ENCODE measurements at places on chromosomes 2 and 18.
A peak's percentile ranks its signal among the peaks of the same experiment; 100 is the strongest.

- no peak for DNase-seq
Observed at GRCh38 chr2:226835420-226835795, 446 bp upstream of the RHBDD1 start.

- peak; percentile 24 for DNase-seq
Observed at GRCh38 chr2:86216575-86217555, 17.6 kb downstream of the MRPL35 start.

- peak; percentile 73 for DNase-seq
Observed at GRCh38 chr18:74897971-74898657, 300.4 kb downstream of the ZNF407 start.

DNA sequence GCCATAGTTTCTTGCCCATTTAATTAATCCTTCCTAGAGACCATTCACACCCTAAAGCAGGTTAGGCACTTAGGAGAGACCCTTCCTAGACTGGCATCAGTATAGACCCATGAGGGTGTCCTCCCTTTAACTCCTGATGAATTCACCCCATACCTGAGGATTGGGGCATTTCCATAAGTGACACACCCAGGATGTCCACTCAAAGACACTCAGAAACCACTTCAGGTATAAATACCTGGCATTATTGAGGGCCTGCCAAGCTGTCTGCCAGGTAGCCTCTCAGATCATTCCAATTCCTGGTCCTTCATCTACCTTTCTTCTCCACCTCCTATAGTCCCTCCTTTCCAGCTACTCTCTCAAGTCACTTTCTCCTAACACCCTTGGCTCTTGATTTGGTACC, 57.5 kb upstream of the SLC14A2 start:
- DNase-seq = no peak

DNA sequence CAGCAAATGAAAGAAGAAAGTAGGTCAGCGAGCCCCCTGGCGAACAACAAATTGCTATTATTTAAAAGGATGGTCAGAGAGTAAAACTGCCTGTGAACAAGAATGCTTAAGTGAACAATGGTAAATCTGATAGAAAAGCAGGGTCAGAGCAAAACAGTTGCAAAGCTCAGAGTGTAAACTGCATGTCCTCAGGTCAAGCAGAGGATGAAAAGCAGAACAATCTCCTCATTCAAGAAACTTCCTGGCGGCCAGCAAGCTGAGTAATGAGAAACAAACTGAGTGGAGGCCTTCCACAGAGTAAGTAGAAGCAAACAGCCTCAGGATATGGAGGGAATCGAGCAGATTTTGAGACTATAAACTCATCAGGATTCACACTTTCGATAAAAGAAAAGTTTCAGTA, 117.9 kb downstream of the PPP1R1C start:
- no peak for DNase-seq

DNA sequence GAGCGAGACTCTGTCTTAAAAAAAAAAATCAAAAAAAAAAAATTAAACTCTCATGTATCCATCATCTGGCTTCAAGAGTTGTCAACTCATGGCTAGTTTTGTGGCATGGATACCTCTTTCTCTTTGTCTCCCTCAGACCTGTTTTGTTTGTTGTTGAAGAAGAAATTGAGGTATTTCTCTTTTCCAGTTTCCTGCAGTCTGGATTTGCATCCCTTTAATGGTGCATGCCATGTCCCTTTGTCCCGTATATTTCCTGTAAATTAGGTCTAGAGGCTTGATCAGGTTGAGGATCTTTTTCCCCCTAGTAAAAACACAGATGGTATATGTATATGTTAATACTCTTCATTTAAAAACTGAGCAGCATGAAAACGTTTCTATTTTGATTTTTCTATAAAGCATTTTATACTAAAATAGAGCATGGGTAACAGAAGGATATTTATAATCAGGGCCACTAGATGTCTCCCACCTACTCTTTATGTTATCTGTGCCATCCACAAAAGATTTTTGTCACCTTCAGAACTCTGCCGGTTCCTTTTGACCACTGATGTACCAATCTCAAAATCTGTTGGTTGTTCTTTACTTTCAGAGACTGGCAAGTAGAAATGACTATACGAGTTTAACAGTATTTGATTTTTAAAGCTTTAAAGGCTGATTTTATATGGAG, 80.1 kb downstream of the GALNT1 start:
- no peak for DNase-seq

DNA sequence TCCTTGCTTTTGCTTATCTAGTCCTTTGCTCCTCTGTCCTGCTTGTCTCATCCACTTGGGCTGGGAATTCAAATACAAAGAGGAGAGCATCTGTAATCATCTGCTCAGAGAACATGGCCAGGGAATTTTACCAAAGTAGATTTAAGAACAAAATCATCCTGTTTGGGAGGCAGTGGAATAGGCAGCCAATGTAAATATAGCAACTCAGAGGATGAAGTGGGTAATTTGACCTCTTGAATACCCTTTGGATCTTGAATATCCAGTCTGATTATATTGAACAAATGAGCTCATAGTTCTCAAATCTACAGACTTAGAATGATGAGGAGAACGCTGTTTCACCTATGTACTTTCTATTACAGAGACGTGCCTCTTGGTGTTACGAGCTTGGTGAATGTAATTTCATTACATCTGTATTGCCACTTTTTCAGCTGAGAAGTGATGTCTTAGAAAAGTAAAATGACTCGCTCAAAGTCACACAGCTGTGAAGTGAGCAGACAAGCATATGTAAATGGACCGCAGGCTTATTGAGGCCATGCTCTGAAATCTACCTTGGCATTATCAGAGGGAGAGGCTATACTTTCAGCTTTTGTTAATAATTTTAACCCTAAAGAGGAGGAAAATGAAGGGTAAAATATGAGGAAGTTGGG, 266.3 kb downstream of the MTX2 start:
- no peak for DNase-seq

DNA sequence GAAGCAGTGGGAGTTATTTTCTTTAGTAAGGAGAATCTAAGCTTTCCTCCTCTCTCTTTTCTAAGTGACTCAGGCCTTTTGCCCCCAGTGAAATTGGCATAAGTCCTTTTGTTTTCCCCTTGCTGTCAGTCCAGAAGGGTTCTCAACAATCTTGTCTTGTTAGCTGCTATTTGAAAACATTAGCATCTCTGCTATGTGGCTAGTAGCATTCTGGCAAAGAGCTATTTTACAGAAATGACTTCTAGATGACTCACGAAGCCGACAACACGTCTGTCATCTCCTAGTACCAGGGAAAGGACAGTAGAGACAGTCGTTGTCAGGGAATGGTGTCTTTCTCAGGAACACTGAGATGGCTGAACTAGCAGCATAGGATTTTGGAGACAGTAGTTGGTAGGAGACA, 14.7 kb downstream of the SMARCAL1 start:
- peak; percentile 86 for DNase-seq

GRCh38 chr2:233353101-233353768, 1.1 kb upstream of the DGKD start:
- DNase-seq = no peak

- DNase-seq = peak; percentile 97
Observed at GRCh38 chr2:207253666-207254345, 88.1 kb upstream of the KLF7 start.

- no peak for DNase-seq
Observed at GRCh38 chr18:25016181-25016580, 335.8 kb downstream of the ZNF521 start.

Data from EL (cell line).